ENCODE measurements at places on chromosomes 16 and 17.
A peak's percentile ranks its signal among the peaks of the same experiment; 100 is the strongest.

- DNase-seq, result no peak
Observed at GRCh38 chr17:19487024-19487600, 46.5 kb upstream of the SLC47A1 start.

GRCh38 chr16:46885960-46886763 is 2.0 kb downstream of the GPT2 start:
- DNase-seq, result no peak

- no peak for DNase-seq
Observed at GRCh38 chr16:85546585-85547447, 66.3 kb upstream of the GSE1 start.

DNA sequence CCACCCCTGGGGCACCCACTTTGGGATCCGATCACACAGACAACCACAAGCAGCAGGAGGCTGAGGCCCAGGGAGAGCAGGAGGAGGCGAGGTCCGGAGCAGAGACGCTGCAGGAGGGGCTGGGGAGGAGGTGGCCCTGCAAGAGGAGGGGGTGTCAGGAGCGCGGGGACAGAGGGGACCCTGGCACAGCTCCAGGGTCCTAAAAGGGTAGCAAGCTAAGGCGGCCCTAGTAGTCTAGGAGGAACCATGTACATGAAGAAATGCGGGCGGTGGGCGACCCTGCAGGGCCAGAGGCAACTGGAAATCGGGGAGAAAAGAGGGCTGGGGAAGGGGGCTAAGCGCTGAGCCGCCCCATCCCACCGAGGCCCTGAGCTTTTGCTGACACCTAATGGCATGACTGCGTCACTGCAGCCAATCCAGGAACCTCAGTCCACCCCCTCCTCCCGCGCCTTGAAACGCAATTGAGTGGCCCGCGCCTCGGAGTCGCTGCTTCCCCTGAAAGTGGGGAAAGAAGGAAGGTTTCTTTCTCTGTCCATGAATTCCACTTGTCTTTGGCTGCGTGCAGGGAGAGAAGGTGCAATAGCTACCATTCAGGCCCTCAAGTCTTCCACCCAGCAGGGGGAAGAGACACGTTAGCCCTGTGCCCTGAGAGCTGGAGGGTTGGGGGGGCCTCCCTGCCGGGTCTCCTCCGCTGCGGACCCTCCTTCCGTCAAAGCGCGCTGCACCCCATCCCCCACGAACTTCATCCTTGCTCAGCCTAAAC is 1.8 kb downstream of the ASGR1 start:
- peak; percentile 58 for DNase-seq

DNA sequence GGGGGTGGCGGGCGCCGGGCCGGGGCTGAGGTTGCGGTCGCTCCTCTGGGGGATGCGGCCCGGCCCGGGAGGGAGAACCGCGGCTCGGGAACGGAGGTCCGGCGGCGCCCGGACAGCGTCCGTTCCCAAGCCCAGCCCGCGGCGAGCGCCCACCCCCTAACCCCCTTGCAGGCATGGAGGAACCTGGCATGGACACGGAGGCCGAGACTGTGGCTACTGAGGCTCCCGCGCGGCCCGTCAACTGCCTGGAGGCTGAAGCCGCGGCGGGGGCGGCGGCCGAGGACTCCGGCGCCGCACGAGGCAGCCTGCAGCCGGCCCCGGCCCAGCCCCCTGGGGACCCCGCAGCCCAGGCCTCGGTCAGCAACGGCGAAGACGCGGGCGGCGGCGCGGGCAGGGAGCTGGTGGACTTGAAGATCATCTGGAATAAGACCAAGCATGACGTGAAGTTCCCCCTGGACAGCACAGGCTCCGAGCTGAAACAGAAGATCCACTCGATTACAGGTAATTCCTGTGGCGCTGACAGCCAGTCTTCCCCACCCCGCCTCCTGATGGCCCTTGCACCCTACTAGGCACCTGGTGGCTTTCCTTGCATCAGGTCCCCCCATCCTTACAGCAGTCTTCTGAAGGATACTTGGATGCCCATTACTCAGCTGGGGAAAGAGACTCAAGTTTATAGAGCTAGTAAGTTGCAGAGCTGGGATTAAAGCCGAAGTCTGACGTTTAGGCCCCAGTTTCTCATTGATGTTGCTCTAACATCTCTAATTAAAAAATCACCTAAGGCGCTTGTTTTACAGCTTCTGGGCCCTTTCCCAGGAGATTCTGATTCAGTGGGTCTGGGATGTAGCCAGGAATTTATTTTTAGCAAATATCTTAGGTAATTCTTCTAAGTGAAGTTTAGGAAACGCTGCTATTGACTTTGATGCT is 514 bp downstream of the UBFD1 start:
- DNase-seq, result peak; percentile 8

GRCh38 chr17:77129568-77130301 is 11.0 kb upstream of the SEC14L1 start:
- DNase-seq, result no peak

DNA sequence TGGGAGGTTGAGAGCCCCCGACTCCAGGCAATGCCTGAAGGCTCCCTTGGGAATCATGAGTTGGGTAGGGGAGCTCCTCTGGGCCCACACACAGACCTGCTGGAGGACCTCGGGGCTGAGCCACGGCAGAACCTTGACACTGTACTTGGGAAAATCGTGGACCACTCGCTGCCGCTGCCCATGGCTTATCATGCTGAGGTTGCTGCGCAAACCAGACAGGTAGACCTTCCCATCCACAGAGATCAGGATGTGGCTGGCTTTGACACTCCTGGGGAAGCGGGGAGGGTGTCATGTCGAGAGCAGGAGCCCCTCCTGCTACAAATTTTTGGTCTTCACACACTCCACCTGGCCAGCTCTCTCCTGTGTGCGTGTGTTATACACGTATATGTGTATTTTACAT is 7.2 kb upstream of the LIMD2 start:
- DNase-seq, result no peak

GRCh38 chr17:35708149-35708548 is 23.3 kb upstream of the RASL10B start:
- no peak for DNase-seq

All from stimulated activated CD4-positive, alpha-beta T cell treated with anti-CD3 and anti-CD28 coated beads, Interleukin-2, amount 100 ng/mL, for 48 hours (primary cell).